ENCODE measurements at places on chromosomes 16 and 17. TPM values are rescaled to one million over a fixed set of nuclear protein-coding genes. Genes with fewer than 3 reads are reported as not detected.

The DOC2B gene
- 0.09 TPM for total RNA-seq

The ATP2A3 gene
- total RNA-seq = not detected

The ROGDI gene
- total RNA-seq = 21.7 TPM

The LGALS9 gene
- 0.65 TPM for total RNA-seq

The GLIS2 gene
- 3.2 TPM for total RNA-seq

The KRTAP17-1 gene
- total RNA-seq = not detected

The EMC6 gene
- 17.0 TPM for total RNA-seq

The TPSD1 gene
- not detected for total RNA-seq

The TNRC6C gene
- total RNA-seq = 1.6 TPM

The NPIPA8 gene
- not detected for total RNA-seq

The SLC5A11 gene
- not detected for total RNA-seq

The CPHXL2 gene
- total RNA-seq = not detected

The ZSCAN10 gene
- not detected for total RNA-seq

The KRT39 gene
- not detected for total RNA-seq

The PYY gene
- not detected for total RNA-seq

The PRSS8 gene
- 81.1 TPM for total RNA-seq

The TBC1D3I gene
- total RNA-seq = not detected

The CLEC18C gene
- 0.14 TPM for total RNA-seq

The MPV17L gene
- 0.35 TPM for total RNA-seq

The PRR11 gene
- 147 TPM for total RNA-seq

The ITGAD gene
- total RNA-seq = not detected

The PRSS36 gene
- total RNA-seq = not detected

The PARD6A gene
- 3.9 TPM for total RNA-seq

The TBC1D3C gene
- not detected for total RNA-seq

The EARS2 gene
- total RNA-seq = 33.3 TPM

All from airway epithelial cell (primary cell).